MM.1S (cell line): ENCODE measurements at places on chromosomes 6 and 20.

- DNase-seq, result no peak
Measured at GRCh38 chr6:16660157-16660497, 101.1 kb downstream of the ATXN1 start.

GRCh38 chr6:85865420-85866369 lies 223.0 kb upstream of the SYNCRIP start:
- peak; percentile 31 for DNase-seq

- DNase-seq, result no peak
Measured at GRCh38 chr6:27684264-27685211, 211.6 kb upstream of the ZNF184 start.

DNA sequence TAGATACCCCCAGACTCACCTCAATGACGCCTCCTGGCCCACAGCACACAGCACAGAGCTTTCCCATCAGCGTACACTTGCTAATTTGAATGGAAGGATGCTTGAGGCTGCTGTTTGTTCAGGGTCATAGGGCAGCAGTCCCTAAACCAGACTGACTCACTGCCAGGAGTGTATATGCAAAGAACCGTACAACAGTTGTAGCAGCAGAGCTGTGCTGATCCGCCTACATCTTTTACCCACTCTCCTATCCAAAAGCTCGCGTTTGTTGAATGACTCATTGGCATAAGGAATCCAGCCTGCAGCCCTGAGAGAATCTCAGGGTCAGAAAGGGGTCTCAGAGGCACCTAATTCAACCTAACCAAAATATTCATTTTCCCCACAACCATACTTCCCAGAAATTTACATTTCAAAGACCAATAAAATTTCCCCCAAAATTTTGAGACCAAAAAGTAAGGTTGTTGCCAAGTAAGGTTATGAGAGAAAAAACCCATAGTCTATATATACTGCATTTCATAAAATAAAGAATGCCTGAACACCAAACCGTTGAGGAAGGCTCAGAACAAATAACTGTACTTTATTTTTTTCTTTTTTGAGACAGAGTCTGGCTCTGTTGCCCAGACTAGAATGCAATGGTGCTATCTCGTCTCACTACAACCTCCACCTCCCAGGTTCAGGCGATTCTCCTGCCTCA lies 35.3 kb upstream of the CCND3 start:
- no peak for DNase-seq

DNA sequence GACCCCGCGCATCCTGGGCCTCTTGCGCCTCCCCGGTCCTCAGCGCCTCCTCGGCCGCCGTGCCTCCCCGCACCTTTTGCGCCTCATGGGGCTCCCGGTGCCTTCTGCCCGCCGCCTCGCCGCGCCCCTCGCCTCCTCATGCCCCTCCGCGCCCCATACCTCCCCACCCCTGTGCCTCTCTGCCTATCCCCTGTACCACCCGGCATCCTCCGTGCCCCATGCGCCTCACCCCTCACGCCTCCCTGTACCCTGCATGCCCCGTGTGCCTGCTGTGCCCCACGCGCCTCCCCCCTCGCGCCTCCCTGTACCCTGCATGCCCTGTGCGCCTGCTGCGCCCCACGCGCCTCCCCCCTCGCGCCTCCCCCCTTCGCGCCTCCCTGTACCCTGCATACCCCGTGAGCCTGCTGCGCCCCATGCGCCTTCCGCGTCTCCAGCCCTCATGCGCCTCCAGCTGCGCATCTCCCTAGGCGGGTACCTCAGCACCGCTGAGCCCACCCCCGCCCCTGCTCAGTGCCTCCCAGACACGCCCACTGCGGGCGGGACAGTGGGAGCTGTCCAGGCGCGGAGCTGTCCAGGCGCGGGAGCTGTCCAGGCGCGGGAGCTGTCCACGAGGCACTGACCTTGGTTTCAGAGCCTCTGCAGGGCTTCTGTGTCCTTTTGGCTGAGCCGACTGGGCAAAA lies 37.1 kb downstream of the IGF2R start:
- no peak for DNase-seq

DNA sequence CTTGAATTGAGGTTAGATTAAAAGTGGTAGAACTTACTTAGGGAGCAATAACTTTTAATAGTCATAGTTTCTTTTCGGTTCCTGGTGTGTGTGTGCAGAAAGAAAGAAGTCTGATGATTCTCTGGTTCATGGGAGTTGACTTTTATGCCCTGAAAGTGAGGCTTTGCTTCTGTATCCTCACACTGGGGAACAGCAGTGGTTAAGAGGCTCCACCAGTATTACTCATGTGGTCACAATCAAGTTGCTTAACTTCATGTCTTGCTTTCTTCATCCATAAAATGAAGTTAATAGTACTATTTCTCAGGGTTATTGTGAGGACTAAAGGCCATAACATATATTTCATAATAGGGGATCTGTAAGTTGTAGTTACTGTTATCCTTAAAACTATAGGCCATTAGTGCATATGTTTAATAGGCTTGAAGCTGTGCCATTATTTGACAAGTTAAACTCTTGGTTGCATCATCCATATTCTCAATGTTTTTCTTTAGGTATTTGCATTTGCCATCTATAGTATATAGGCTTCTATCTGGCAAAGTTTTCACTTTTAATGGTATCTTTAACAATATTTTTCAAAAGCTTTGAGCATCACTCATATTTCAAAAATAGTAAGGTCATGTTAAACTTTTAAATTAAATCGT lies 262.4 kb downstream of the PLCB1 start:
- DNase-seq, result peak; percentile 23

GRCh38 chr6:106039897-106040592 lies 46.1 kb upstream of the PRDM1 start:
- DNase-seq, result peak; percentile 46

- no peak for DNase-seq
Measured at GRCh38 chr20:8299921-8300320, 167.9 kb downstream of the PLCB1 start.

DNA sequence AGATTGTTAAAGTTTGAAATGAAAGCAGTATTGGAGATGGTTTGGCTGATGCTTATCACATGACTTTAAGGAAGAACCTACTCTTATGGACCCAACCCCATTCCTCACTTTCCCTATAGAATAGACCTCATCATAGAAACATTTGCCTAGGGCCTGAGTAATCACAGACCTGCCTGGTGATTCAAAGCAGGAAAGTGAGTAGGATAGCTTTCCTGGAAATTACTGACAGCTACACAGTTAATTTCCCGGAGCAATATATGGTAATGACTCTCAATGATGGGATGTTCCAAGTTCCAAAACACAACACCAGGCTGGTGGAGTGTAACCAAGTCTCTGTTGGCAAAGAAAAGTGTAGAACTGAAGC lies 233.8 kb downstream of the SIM1 start:
- DNase-seq, result no peak

GRCh38 chr6:52548353-52548713 lies 28.5 kb downstream of the TRAM2 start:
- no peak for DNase-seq

GRCh38 chr6:28142446-28142845 lies 763 bp downstream of the ZKSCAN8 start:
- no peak for DNase-seq

DNA sequence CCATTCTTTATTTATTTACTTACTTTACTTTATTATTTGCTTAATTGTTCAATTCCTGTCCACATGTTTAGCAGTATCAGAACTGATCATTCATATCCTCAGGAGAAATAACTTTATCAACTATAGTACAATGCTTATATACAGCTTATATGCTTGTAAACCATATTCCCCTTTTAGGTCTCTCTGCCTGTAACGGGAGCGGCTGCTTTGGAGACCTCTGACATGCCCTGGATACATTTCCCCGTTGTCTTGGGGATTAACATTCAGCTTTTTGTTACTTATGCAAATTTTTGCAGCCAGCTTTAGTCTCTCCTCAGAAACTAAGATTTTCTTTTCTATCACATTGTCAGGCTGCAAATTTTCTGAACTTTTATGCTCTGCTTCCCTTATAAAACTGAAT lies 17.6 kb upstream of the FUT9 start:
- no peak for DNase-seq

DNA sequence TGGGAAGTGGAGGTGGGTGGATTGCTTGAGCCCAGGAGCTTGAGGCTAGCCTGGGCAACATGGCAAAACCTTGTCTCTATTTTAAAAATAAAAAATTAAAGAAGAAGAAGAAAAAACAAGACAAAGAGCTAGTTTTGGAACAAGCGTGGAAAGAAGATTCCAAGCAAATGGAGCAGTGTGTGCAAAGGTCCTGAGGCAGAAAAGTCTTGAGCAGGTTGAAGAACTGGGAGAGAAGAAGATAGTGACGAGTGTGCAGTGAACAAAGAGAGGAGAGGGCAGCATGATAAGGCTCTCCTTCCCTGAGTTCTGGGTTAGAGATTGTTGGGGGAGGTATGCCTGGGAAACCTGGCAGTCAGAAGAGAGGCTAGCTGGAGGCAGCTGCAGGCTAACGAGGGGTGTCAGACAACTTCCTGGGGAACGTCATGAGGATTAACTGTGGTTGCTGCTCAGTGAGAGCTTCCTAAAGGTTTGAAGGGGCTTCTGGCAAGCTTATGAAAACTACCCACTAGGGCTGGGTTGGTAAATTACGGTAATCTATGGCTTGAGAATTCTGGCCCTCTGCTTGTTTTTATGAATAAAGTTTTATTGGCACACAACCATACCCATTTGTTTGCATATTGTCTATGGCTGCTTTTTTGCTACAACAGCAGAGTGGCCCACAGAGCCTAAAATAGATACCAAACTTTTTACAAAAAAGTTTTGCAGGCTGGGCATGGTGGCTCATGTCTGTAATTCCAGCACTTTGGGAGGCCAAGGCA lies 128.9 kb downstream of the ZFP64 start:
- DNase-seq, result no peak

DNA sequence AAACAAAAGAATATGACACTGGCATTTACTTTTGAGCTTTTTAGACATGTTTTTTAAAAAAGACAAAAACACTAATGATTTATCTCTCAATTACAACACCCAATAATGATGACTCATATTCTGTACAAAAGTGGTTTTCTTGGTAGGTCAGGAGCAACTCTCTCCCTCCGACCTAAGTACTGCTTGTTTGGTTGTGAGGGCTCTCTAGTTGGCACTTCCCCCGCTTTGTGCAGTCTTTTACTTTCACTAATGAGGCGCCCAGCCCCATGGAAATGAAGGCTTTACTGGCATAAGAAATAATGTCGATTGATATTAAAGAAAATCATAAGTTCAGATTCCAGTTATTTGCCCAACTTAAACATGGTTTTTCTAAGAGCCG lies 1.3 kb downstream of the KPNA5 start:
- DNase-seq, result no peak

GRCh38 chr20:3797592-3798372 lies 1.7 kb downstream of the CDC25B start:
- DNase-seq, result peak; percentile 85

- peak; percentile 21 for DNase-seq
Measured at GRCh38 chr20:5402903-5403531, 86.3 kb upstream of the PROKR2 start.

- DNase-seq, result no peak
Measured at GRCh38 chr6:149921361-149921760, 1.6 kb downstream of the RAET1G start.

DNA sequence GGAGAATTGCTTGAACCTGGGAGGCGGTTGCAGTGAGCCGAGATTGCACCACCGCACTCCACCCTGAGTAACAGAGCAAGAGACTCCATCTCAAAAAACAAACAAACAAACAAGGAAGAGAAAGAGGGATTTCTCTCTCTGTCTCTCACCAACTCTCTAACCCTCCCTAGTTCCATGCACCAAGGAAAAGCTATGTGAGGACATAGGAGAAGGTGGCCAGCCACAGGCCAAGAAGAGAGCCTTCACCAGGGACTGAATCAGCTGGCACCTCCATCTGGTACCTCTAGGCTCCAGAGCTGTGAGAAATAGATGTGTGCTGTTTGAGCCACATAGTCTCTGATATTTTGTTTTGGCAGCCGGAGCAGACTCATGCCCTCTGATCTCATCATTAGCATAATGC lies 9.0 kb upstream of the FAM110A start:
- no peak for DNase-seq

GRCh38 chr6:147936703-147937470 lies 405.8 kb upstream of the SASH1 start:
- no peak for DNase-seq

DNA sequence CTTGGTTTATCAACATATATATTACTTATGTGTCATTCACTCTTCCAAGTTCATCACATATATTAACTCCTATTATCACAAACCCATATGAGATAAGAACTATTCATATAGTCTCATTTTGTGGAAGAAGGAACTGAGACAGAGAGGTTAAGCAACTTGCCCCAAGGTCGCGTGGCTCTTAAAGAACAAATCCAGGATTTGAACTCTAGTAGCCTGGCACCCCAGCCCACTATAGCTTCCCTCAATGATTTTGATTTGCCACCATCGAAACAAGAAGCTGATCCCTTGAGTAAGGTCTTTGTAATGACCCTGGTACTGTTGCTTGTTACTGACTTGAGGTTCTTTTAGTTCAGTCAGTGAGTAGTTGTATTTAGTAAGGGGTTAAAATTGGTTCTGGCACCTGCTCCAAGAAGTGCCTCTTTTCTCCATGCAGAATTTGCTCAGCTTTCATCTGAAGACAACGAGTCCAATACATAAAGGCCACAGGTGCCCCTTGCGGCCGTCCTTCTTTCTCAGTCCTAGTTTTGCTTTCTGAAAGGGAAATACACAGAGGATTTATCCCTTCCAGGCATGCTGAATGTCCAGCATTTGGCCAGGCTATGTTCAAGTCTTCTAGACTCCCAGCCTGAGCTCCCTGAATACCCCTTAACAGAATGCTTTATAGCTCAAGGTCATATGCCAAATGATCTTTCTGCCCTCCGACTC lies 253.0 kb downstream of the TBC1D7 start:
- DNase-seq, result no peak

DNA sequence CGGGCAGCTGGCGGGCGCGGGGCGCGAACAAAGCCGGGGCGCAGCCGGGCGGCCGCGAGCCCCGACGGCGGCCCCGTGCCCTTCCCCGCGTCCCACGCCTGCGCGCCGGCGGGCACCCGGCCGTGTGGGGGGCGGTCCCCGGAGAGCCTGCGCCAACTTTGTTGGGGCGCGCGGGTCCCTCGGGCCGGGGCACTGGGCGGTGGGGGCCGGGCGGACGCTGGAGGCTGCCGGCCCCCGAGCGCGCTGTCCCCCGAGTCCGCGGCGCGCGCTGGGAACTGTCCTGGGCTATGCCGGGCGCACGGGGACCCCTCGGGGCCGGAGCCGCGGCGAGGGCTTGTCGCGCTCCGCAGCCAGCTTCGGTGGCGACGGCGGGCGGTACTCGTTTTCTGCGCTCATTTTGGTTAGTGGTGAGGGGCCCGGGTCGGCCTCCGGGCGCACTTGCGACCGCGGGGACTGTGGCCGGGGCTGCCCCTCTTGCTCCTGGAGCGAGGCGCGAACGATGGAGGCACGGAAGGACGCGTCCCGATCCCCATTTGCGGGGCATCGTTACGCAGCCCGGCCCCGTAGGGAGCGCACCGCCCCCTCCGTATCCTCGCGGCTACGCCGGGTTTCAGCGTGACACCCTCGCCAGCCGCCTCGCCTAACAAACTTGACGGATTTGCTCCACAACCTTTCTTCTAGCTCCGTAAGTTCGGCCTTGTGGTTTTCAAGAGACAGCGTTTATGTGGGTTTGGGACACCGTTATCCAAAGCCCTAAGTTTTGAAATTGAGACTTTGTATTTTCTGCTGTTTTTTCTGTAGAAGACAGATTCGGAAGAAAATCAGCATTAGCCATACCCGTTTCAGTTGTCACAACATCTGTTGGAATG lies 622 bp downstream of the SS18L1 start:
- DNase-seq, result peak; percentile 52
